Regular cardiac myocyte (primary cell): ENCODE measurements at places on chromosomes 4 and X. TPM values are rescaled to one million over a fixed set of nuclear protein-coding genes. Genes with fewer than 3 reads are reported as not detected.

Gene ATP8A1
- 0.19 and 1.1 TPM in 2 replicates for total RNA-seq

Gene MAGEA4
- total RNA-seq = not detected in 2 replicates

Gene SETD7
- 97.5 and 101 TPM in 2 replicates for total RNA-seq

Gene IL13RA2
- 0.38 and 1.1 TPM in 2 replicates for total RNA-seq

Gene C4orf50
- total RNA-seq = under 0.01 TPM in 1 of 2 replicates, not detected in the other

Gene CDKL2
- total RNA-seq = under 0.01 and 1.1 TPM in 2 replicates

Gene DMRTC1
- total RNA-seq = not detected in 2 replicates

Gene PNMA6A
- total RNA-seq = 0.38 and 2.8 TPM in 2 replicates

Gene ZNF711
- total RNA-seq = 0.28 and 0.38 TPM in 2 replicates

Gene TBCK
- 29.3 and 67.7 TPM in 2 replicates for total RNA-seq
